ENCODE measurements at places on chromosomes 6 and 20.

DNA sequence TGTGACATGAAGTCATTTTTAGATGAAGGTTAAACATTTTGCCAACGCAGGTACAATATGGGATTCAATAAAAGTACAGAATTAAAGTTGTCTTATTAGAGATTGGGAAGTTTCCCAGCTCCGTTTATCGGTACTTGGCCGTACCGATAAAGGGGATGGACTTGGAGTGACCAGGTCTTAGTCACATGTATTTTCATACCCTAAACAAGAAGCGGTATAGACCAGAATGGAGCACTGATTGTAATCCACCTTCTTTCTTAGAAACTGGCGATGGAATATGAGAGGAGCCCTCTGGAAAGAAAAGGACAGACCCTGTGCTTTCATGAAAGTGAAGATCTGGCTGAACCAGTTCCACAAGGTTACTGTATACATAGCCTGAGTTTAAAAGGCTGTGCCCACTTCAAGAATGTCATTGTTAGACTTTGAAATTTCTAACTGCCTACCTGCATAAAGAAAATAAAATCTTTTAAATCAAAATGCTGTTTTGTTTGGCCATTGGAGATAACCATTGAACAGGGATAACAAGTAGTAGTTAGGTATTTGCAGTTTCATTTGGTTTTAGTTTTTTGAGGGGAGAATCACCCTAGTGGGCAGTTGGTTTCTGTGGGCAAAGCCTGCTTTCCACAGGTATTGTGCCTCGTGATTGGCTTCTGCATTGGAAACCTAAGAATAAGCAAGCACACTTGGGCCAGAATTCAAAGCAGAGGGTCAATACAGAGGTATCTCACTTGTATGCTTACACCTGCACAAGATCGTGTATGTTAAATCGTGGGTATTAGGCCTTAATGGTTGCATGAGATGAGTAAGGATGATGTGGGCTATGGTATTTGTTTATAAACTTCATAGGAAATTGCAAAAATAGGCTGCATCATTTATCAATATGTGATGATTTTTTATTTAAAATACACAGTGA is 11.2 kb upstream of the ZNFX1 start:
- no peak for DNase-seq

- DNase-seq = peak; percentile 7
Measured at GRCh38 chr6:146948790-146949342, 255.4 kb upstream of the STXBP5 start.

DNA sequence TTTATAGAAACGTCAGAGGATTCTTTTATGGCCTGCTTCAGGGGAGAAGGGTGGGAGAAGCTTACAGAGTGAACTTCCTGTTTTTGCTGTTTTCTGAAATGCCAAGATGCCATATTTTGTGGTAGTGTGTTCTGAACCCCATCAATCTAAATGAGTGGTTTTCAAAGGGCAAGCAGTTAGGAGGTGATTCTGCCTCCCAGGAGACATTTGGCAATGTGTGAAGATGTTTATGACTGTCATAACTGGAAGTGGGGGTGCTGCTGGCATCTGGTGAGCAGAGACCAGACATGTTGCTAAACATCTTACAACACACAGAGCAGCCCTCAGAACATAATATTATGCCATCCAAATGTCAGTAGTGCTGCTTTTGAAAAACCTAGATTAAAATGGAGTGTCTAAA is 6.0 kb upstream of the PRL start:
- peak; percentile 59 for DNase-seq

GRCh38 chr6:72952808-72953630 is 272.3 kb downstream of the KHDC1L start:
- DNase-seq = no peak

DNA sequence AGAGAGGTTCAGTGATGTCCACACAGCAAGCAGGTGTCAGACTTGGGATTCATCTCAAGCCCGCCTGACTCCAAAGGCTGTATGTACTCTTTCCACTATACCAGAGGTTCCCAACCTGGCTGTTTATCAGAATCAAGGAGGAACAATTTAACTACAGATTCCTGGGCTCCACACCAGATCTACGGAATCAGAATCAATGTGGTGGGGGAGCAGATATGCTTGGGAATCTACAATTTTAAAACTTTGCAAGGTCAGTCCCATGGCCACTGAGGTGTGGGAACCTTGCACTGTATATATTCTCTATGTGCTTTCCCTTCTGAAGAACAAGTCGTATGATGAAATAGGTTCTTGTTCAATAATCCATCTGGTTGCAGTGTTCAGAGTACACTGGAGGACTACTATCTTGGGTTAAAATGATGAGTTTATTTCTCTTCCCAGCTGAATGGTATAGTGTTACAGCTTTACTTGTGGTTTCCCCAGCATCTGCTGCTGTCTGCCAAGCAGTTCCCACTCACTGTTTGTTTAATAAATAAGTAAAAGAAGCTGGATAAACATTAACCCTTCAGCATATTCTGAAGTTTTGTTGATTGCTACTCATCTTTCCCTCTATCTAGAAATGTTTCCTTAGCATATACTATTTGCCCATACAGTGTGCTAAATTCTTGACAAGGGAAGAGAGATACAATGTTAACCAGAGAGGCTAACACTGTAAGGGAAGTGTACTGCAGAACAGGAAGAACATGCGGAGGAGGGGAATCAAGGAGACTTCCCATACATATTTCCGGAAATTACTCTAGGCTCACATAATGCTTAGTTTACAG is 9.9 kb downstream of the TTI1 start:
- DNase-seq = peak; percentile 71

DNA sequence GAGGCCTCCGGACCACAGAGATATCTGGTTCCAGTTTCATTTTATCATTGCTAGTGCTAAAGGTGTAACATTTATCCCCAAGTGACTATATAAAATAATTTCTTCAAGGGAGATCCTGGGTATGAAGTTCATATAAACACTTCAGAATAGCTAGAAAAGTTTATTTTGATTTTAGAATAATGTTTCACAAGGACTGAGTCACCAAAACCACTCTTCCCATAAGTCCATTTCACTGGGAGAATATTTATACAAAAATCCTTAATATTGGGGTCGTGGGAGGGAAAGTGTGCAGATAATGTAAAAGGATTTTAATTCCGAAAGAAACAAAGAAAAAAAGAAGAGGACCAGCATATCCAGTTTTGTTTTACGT is 128.1 kb downstream of the ISM1 start:
- DNase-seq = no peak

DNA sequence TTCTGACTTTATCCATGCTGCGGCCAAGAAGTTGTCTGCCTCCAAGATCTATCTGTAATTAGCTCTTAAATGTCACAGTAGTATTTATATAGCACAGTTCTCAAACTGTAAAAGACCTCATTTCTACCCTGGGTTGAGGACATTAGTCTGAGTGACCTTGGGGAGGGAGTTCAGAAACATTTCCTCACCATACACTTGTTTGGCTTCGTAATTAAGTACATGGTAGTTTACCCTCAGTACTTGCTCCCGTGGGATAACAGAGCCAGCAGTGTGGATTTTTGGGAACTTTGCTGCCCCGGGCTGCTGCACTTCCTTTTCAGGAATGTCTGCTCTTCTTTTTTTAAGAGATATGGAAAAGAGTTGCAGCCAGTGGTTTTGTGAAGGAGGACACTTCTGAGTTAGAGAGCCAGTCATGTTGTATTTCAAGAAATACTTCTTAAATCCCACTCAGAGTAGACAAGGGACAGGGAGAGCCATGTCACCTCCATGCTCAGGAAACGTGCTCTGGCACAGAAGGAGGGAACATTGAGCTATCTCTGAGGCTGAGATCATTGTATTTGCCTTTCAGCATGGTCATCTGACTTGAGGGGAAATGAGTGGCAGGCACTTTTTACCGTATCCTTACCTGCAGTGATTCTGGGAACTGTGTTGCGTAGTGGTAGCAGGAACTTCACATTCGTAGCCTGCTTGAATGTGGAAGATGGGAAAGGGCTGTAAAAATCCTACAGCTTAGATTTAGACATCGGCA is 33.6 kb downstream of the RPRD1B start:
- DNase-seq = no peak

GRCh38 chr6:160678230-160678629 is 14.2 kb upstream of the LPA start:
- DNase-seq = no peak

- no peak for DNase-seq
Measured at GRCh38 chr6:3557336-3557735, 100.5 kb upstream of the SLC22A23 start.

- DNase-seq = no peak
Measured at GRCh38 chr20:52054123-52054522, 137.5 kb downstream of the ZFP64 start.

GRCh38 chr6:7324520-7324919 is 11.5 kb upstream of the SSR1 start:
- DNase-seq = no peak

DNA sequence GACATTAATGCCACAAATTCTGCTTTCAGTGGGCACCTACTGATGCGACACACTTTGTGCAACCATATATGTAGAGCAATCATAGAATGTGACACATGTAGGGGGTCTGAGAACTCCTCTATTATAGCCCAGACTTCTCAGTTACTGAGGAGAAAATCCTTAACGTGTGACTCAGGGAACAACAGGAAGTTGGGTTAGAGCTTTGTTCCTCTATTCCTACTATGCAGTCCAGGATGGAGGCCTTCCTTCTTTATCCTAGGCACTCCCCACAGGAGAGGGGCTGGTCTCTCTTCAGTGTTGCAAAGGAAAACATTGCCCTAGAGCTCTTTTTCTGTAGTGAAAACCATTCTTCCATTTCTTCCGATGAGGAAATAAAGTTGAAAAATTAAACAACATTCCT is 39.6 kb upstream of the RCAN2 start:
- no peak for DNase-seq

DNA sequence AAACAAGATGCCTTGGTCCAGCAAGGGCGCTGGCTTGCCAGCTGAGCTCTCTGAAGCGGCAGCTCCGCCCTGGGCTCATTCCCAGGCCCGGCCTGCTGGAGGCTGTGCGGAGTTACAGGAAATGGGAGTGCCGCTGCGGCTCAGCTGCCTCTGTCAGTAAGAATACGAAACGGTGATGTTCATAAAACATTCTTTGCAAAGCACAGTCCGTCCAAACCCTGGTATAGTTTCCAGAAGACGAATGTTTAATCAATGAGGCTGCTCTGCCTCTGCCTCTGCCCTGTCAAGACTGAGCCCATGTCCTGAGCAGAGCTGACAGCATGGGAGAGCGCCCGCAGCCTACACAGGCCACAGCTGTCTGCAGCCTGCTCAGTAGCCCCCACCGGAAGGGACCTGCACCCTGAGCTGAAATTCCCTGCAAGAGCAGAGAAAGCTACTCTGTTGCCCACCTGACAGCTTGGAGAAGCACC is 153.3 kb upstream of the SNX9 start:
- peak; percentile 84 for DNase-seq

DNA sequence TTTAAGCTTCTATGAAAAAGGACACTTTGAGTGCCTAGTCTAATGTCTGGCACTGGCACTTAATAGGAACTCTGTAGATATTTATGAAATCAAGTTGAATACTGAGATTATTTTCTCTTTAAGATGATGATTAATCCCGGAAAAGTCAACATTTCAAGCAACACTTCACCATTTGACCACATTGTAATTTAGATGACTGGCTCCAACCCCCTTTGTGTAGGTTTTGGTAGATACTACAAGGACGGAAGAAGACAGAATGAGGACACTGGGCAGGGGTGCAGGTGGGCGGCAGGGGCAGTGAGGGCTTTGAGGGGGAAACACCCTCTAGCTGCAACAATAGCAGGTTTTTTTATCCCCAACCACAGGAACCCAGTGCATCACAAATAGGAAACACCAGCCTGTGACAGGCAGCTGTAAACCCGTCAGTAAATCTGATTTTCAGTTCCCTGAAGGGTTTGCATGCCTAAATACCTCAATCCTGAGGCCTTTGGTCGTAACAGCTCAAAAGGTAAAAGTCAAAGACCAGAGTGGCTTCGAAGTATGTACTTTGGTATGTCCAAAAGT is 4.6 kb downstream of the DTNBP1 start:
- no peak for DNase-seq

- no peak for DNase-seq
Measured at GRCh38 chr6:870096-870495, 177.2 kb upstream of the EXOC2 start.

DNA sequence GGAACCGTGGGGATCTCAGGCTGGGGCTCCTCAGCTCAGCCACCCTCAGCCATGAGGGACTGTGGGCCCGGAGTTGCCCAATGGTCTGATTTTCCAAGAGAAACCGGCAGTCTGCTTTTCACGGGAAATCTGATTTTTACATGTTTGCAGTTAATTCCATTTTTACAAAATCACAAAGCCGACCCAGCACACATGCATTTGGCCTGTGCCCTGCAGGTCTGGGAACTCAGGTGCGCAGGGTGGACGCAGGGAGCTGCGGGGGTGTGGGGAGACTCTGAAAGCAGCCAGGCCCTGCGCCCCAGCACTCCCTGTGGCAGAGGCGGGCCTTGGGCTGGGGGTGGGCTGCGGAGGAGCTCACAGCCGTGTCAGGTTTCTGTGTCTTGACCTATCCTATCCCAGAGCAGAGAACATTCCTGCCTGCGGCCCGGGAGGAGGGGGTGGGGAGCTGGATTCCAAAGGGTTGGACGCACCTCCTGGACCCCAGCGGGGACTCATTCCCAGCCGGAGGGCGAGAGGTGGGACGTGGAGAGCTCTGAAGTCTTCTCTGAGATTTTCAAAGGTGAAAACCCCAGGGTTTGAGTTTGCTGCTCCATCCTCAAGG is 60.6 kb downstream of the ADNP start:
- DNase-seq = no peak

- DNase-seq = no peak
Measured at GRCh38 chr20:20606050-20606449, 106.4 kb downstream of the RALGAPA2 start.

DNA sequence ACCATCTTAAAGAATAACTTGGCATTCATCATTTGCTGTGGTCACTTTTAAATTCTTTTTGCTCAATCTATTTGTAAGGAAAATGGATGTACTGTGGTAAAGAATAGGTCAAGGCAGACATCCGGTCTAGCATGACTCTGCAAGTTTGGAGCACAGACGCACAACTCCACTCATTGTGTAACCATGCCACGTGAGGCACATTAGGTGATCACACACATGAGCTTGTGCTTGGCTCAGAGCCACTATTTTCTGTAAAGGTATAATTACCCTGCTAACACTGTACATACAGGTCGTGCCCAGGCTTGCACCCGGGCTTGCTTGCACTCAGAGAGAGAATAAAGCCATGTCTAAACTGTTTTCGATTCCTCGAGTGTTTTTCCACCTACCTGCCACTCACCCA is 1289.1 kb upstream of the ADGRB3 start:
- peak; percentile 0 for DNase-seq

Measured in AG10803 (cell line).